ENCODE measurements at places on chromosomes 1 and 21.

DNA sequence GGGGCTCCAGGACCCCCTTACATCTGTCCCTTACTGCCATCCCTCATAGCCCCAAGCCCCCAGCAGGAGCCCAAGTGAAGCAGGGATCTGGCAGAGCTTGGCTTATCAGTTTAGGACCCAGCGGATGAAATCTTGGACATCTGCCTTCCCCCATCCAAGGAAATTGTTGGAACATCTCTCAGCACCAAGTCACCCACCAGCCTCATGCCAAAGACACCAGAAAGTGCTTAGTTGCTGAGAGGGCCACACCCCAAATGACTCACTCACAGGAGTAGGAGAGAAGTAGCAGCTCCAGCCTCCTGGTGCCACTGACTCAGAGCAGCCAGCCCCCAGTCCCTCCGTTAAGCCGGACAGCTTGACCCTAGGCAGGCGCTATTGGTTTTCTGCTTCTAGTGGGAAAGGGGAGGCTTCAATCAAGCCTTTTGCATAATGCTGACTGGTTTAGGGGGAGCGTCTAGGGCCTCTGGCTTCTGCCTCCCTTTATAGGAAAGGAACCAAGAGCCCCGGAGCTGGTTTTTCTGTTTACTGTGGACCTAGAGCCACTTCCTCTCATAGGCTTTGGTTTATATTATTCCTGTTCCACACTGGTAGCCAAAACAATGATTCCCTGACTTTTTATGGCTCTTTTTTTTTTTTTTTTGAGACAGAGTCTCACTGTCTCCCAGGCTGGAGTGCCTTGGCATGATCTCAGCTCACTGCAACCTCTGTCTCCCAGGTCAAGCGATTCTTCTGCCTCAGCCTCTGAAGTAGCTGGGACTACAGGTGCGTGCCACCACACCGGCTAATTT lies 114.2 kb upstream of the IPO9 start:
- no peak for DNase-seq

GRCh38 chr1:246012341-246012740 lies 494.7 kb downstream of the SMYD3 start:
- no peak for DNase-seq

DNA sequence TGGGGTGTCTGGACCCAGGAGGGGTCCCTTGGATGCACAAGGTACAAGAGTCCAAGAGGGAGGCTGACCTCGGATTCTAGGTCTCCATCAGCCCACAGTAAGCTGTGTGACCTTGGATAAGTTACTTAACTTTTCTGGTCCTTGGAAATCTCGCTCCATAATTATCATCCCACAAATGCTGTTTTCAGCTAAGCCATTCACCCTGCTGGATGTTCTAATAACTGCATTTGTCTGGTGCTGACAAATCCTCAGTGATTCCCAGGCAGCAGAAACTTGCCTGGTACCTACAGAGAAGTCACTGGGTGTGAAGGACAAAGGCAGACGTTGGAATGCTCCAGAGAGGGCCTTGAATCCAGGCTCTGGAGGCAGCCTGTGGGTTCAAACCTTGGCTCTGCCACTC lies 89.7 kb downstream of the IGSF21 start:
- no peak for DNase-seq

GRCh38 chr1:247936415-247936814 lies 11.7 kb downstream of the OR2AJ1 start:
- DNase-seq = no peak

- DNase-seq = no peak
Observed at GRCh38 chr1:107003972-107004371, 52.5 kb upstream of the PRMT6 start.

DNA sequence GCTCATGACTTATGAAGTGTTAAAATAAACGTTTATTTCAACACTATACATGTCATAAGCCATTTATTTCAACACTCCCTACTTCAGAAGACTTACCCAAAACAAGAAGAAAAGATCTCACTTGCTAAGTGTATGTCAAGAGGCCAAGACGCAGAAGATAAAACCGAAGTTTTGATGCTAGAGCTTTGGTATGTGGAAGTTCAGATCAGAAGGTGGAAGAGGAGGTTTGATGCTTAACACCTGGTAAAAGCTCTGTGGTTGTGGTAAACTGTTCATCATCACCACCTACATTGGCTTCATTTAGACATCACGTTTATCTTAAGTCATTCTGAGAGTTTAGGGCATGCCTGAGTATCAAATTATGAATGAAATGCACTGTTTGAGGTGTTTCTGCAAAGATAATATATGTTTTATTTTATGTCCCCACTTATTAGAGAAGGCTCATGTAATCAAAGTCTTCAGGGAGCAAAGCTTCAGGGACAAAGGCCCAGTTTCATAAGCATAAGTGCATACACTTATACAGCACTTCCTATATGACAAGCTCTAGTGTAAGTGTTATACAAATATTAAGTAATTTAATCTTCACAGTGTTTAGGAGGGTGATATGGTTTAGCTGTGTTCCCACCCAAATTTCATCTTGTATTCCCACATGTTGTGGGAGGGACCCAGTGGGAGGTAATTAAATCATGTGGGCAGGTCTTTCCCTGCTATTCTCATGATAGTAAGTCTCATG lies 533.3 kb downstream of the PTBP2 start:
- DNase-seq = no peak

- no peak for DNase-seq
Observed at GRCh38 chr1:58391056-58391455, 155.5 kb downstream of the OMA1 start.

DNA sequence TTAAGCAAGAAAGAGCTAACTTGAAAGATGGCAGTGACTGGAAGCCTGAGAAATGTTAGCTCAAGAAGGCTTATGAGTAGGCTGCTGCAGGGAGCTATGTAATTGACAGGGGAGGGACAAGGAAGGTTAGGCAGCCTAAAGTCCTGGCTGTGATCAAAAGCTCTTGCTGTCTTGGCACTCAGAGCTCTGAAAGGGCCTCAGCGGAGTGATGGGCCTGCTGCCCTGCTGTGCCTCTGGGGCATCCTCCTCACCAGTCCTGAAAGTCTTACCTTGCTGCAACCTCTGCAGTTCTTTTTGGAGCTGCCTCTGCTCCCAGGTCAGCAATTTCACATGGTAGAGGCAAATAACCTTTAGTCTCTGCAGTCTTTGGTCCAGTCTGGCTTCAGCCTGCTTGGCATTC lies 1.8 kb downstream of the CCDC190 start:
- DNase-seq = no peak

GRCh38 chr1:51948491-51948915 lies 42.0 kb downstream of the RAB3B start:
- no peak for DNase-seq

DNA sequence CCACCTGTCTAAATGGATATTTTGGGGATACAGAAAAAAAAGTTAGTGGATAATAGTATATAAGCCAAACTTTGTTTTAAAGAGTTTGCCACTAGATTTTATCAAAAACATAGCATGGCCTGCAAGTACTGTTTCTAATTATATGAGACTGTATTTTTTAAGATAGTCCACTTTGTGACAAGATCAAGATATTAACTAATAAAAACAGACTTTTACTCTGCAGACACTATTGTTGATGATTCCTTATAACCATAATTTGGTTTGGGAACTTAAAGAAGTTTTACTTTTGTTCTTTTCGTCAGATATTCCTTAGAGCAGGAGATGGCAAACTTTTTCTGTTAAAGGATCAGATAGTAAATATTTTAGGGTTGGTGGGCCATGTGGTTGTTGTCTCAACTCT lies 36.4 kb downstream of the SMG7 start:
- DNase-seq = no peak

DNA sequence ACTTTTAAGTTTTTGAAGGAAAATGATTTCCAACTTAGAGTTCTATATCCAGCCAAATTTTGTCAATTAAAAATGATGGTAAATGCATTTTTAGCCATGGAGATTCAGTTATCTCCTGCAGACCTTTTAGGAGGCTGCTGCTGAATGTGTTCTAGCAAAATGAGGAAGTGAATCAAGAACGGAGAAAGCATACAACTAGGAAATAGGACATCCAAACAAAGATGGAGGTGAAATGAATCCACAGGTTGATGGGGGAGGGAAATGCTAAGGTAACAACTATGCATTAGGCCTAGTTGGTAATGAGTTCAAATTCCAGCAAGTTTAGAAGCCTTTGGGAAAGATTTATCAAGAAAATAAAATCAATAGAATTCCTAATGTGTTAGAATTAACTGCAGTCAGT lies 80.5 kb downstream of the FNBP1L start:
- DNase-seq = no peak

DNA sequence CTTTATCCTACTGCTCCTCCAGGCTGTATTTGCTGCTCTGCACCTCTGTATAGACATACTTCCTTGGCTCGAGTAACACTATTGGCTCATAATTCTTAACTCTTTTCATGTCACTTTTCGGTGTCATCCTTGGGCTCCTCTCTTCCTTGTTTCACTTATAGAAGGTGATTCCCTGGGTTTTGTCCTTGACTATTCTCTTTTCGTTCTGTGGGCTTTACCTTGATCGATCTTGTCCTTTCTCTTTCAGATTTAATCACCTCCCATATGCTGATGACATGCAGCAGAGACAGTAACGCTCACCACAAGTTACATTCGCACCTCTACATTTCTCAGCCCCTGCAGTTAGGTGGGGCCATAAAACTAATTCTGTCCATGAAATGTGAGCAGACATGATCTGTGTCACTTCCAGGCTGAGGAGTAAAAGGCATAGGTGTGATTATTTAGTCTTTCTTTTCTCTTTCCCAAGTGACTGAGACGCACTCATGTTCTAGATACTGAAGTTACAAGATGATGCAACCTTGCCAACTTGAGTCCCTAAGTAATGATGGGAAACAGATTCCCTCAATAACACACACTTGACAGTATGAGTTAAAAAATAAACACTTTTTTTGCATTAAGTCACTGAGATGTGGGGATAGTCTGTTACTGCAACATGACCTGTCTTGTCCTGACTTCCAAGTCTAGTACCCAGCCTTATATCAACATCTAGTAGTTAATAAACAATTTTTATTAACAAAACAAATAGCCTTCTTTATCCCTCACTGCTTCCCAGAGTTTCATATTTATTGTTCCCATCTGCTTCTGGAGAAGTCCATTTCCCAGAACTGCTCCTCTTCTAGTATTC lies 49.9 kb upstream of the HAO2 start:
- peak; percentile 82 for DNase-seq

- no peak for DNase-seq
Observed at GRCh38 chr1:184954232-184954995, 19.9 kb downstream of the NIBAN1 start.

DNA sequence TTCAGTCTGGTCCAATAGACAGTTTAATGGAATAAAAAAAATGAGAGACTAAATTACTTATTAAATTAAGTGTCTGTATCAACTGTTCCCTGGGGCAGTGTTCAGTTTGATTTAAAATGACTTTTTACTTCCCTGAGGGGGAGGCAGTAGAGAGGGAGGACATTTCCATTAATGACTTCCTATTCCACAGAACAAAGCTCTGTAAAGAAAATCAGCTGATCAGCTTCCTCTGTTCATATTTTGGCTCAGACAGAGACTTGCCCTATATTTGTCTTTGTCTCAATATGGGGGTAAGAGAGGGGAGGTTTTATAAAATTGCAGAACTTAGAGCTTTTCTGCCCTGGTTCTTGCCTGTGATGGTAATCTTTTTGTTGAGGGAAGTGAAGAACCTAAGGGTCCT lies 8.4 kb downstream of the CFAP126 start:
- no peak for DNase-seq

- DNase-seq = peak; percentile 84
Observed at GRCh38 chr1:110011527-110012041, 22.8 kb upstream of the STRIP1 start.

GRCh38 chr1:9256332-9256731 lies 21.8 kb downstream of the H6PD start:
- DNase-seq = no peak

GRCh38 chr1:97570691-97571090 lies 350.1 kb downstream of the DPYD start:
- DNase-seq = no peak

DNA sequence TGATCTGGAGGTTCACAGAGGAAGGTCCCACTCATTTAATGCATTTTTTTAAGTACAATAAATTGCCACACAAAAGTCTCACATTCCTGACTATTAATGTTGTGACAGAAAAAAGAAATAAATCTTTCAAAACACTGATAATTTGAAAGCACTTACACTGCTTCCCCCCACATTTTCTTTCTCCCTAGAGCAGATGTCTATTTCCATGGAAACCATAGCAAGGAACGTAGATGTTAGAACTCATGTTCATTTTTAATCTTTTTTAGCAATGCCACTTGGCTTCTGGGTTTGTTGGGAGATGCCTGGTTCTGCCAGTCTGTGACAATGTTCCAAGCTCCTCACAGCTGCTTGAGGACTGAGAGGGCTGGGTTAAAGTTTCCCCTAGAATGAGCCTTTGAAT lies 1.9 kb upstream of the STMN1 start:
- DNase-seq = no peak

DNA sequence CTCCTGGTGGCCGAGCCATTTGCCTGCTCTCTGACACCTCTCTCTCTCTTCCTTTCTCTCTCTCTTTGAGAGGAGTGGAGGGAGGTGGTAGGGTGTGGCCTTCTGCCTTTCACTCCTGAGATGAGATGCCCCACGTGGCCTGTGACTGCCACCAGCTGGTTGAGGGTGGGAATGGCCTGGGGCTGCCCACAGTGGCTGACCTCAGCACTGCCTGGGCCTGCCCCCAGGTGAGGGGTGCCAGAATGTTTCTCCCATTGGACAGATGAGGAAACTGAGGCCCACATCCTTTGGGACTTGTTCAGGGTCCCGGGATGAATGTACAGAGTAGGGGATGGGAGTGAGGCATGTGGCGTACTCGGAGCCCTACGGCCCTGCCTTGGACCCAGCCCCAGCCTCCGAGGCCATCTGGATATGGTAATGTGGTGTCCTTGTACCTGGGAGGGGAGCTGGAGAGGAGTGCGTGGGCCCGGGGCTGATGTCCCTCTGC lies 12.7 kb upstream of the C1orf167 start:
- no peak for DNase-seq

DNA sequence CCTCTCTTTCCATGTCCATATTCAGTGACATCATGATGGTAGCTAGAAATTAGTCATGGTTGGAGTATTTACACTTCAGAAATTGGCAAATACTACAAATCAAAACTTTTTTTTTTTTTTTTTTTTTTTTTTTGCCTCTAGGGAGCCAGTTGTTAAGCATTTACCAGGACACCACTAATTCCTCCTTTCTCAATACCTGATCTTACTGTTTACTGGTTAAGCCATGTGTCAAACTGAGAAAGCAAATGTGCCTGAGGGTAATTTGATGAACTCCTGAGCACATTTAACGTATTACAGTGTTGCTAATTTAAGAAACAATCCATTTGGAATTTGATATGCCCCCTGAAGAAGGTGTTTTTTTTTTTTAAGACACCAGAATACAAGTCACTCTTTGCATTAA lies 94.4 kb downstream of the DNM3 start:
- DNase-seq = no peak

DNA sequence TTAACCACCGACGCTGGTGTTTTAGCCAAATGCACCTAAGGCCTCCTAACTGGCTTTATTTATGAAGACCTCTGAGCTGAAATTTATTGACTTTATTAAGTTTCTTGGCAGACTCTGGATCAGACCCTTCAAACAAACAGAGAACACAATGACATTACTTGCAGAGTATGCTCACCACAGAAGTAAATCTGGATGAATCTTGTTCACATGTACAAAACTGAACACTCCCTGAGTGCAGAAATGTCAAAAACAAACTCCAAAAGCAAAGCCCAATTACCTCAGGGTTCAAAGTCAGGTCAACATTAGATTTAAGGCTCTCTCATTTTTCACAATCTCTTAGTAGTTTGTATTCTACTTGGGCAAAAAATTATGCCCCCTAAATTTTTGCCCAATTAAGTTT lies 218.6 kb downstream of the SLC45A1 start:
- DNase-seq = no peak

All from GM12878 (cell line).